ENCODE measurements at places on chromosomes 5 and 9. TPM values are rescaled to one million over a fixed set of nuclear protein-coding genes. Genes with fewer than 3 reads are reported as not detected.

TMEM215 gene
- 0.07 TPM for total RNA-seq

ZNF454 gene
- total RNA-seq: 1.2 TPM

PLK2 gene
- total RNA-seq: 531 TPM

DMRTA1 gene
- 1.6 TPM for total RNA-seq

HTR1A gene
- total RNA-seq: 0.13 TPM

BAAT gene
- total RNA-seq: 0.07 TPM

OR1J2 gene
- total RNA-seq: not detected

SPINK6 gene
- total RNA-seq: not detected

FIBCD1 gene
- 1.8 TPM for total RNA-seq

GRCh38 chr9:72022841-72023240 lies 37.6 kb downstream of the C9orf57 start:
- no peak overlapping the region for H3K27ac ChIP-seq
- H3K27me3 ChIP-seq: no peaks in the 10 kb centered on the region
- H3K4me1 ChIP-seq: no peaks in the 10 kb centered on the region
- no peak overlapping the region for H3K4me3 ChIP-seq
- DNase-seq: no peak

- H3K27me3 ChIP-seq: no peaks in the 10 kb centered on the region
- H3K36me3 ChIP-seq: no peaks in the 10 kb centered on the region
- no peak overlapping the region for H3K27ac ChIP-seq
- no peaks in the 10 kb centered on the region for H3K4me1 ChIP-seq
- no peak overlapping the region for H3K4me3 ChIP-seq
These were observed 30.7 kb downstream of the C6 start for GRCh38 chr5:41182666-41183065.

DNA sequence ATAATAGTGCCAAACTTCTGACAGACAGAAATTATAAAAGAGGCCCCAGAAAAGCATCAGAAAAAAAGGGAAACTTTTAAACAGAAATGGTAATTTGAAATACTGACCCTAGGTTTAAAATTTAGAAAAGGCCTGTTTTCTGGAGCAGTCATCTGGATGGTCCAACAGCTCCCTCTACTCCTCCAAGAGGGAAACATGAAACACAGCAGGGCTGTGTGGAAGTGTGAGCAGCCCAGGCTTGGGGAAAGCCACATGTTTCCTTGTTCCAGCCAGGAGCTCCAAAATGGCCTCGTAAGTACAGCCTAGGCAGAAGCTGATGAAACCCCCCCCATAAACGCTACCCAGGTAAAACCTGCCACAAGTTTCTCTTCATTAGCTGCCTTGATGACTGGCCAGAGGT lies 499.3 kb upstream of the ADAMTS16 start:
- peaks cover 16% of the 10 kb centered on the region for H3K27me3 ChIP-seq
- H3K36me3 ChIP-seq: no peaks in the 10 kb centered on the region
- DNase-seq: no peak
- H3K27ac ChIP-seq: no peak overlapping the region
- H3K4me1 ChIP-seq: peaks cover 14% of the 10 kb centered on the region

- peaks cover 10% of the 10 kb centered on the region for H3K4me1 ChIP-seq
- H3K36me3 ChIP-seq: peaks cover 23% of the 10 kb centered on the region
- no peak for DNase-seq
These were observed 120.5 kb downstream of the MARCHF3 start for GRCh38 chr5:126909856-126910255.

DNA sequence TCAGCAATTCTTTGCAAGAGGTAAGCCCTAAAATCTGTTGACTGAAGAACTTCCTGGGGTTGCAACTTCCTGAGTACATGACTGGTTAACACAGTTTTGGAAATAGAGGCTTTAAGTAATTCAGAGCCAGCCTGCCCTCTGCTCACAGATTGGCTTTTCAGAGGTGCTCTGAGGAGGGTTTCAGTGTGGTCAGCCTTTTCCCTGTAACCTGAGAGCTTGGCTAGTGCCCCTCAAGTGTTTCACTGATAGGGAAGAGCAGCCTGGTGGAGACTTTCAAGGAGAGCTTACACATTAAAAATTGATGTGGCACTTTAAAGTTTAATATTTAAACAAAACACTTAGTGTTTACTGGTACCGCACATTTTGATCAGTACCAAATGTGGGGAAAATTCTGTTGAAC lies 56.7 kb upstream of the FOXB2 start:
- no peaks in the 10 kb centered on the region for H3K4me1 ChIP-seq
- peaks cover 2% of the 10 kb centered on the region for H3K27me3 ChIP-seq
- no peaks in the 10 kb centered on the region for H3K36me3 ChIP-seq
- no peak overlapping the region for H3K27ac ChIP-seq

DNA sequence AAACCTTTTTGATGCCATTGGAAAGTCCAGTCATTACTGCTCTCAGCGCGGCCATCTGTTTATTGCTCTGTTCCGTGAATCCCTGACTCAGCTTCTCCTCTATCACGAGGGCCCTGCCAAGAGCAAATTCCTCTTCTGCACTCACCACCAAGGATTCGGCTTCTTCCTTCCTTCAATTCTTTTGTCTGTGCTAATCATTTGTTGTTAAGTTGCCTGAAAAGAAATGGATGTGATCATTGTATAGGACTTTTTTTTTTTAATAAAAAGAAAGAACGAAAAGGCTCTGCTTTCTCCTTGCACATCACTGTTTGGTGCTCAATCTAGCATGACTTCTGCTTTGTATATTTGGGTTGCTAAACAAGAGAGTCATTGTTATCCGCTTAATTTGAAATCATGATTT lies 128.7 kb upstream of the PIK3R1 start:
- H3K4me3 ChIP-seq: no peak overlapping the region
- no peak for DNase-seq
- peaks cover 7% of the 10 kb centered on the region for H3K4me1 ChIP-seq
- no peaks in the 10 kb centered on the region for H3K27me3 ChIP-seq
- H3K36me3 ChIP-seq: peaks cover 1% of the 10 kb centered on the region

- H3K4me1 ChIP-seq: peaks cover 4% of the 10 kb centered on the region
- H3K36me3 ChIP-seq: peaks cover 24% of the 10 kb centered on the region
- H3K4me3 ChIP-seq: no peak overlapping the region
- H3K27me3 ChIP-seq: no peaks in the 10 kb centered on the region
- DNase-seq: no peak
These were observed 209.3 kb downstream of the ROR2 start for GRCh38 chr9:91740701-91741100.

DNA sequence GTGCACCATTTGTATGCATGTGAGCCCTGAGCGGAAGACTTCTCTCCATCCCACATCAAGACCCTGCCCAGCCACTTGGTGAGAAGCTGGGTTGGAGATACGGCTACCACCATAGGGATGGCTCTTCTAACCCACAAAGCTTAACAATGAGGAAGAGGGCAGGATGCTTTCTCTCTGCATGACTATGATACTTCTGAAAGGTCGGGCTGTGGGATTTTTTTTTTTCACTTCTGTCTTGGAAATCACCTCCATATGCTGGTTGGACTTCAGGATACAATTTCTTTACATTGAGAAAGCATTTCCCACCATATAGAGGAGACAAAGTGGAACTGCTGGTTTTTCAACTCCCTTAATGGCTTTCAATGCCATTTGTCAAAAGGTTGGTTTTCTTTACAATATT lies 30.5 kb downstream of the ZNF366 start:
- no peak overlapping the region for H3K4me3 ChIP-seq
- H3K36me3 ChIP-seq: no peaks in the 10 kb centered on the region
- no peak overlapping the region for H3K27ac ChIP-seq
- H3K27me3 ChIP-seq: no peaks in the 10 kb centered on the region
- H3K4me1 ChIP-seq: peaks cover 11% of the 10 kb centered on the region

DNA sequence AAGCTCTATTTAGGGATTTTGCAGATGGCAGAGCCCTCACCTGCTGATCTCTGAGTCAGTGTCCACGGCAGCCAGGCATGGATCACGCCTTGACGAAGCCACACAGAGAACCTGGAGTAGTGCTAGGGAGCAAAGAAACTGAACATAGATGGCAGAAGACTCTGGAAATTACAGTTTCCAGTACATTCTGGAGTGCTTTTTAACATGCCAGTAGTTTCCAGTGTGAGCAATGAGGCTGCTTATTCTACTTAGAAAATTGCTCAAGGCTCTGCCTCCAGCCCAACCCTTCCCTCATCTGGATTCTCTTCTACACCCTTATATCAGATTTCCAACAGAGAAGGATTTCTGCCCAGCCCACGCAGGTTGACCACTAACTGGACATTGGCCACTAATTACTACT lies 203.3 kb downstream of the ADAMTS12 start:
- H3K4me1 ChIP-seq: peaks cover 17% of the 10 kb centered on the region
- peaks cover 2% of the 10 kb centered on the region for H3K36me3 ChIP-seq
- H3K27ac ChIP-seq: no peak overlapping the region
- H3K4me3 ChIP-seq: no peak overlapping the region
- no peaks in the 10 kb centered on the region for H3K27me3 ChIP-seq

DNA sequence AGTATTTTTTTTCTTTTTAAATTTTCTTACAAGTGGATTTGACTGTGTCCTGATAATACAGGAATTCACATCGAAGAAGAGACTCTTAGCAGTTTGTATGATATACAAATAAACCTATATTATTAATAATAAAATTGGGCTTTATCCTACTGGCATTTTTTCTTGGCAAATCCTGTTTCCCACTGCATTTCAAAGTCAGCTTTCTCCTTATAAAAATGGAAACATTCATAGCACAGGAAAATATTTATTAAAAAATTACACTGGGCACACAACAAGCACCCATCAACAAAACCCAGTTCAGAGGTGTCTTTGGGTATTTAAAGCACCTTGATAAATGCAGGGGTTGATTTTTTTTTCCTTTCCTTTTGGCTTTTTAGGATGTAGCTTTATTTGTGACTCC lies 200.9 kb downstream of the MEF2C start:
- no peak for DNase-seq
- peaks cover 99% of the 10 kb centered on the region for H3K27me3 ChIP-seq
- H3K27ac ChIP-seq: no peak overlapping the region
- H3K4me3 ChIP-seq: no peak overlapping the region
- H3K4me1 ChIP-seq: no peaks in the 10 kb centered on the region
- H3K36me3 ChIP-seq: no peaks in the 10 kb centered on the region

GRCh38 chr5:141603923-141604717 lies 14.7 kb downstream of the DIAPH1 start:
- no peaks in the 10 kb centered on the region for H3K27me3 ChIP-seq
- no peaks in the 10 kb centered on the region for H3K36me3 ChIP-seq
- peaks cover 16% of the 10 kb centered on the region for H3K4me1 ChIP-seq
- no peak for DNase-seq
- H3K27ac ChIP-seq: peak overlapping the region; percentile 18

GRCh38 chr9:15433191-15433590 lies 10.5 kb downstream of the SNAPC3 start:
- H3K27ac ChIP-seq: no peak overlapping the region
- DNase-seq: no peak
- no peaks in the 10 kb centered on the region for H3K27me3 ChIP-seq
- peaks cover 44% of the 10 kb centered on the region for H3K36me3 ChIP-seq
- peaks cover 8% of the 10 kb centered on the region for H3K4me1 ChIP-seq

DNA sequence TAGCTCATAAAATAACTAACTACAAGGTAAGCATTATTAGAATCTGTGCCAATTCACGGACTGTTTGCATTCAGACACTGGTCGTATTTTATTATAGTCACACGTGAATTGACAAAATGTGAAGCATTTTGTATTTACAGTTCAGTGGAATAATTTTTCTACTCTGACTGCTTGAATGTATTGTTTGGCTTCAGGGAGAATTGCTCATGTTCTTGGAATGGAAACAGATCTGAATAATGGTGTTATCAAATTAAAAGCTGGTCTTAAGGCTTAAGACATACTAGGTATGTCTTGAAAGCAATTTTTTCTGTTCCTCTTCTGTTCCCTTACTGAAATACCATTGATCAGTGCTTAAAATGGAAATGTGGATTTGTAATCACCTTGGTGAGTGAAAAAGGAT lies 543.7 kb upstream of the TLE4 start:
- H3K36me3 ChIP-seq: no peaks in the 10 kb centered on the region
- H3K27ac ChIP-seq: no peak overlapping the region
- no peak overlapping the region for H3K4me3 ChIP-seq
- H3K27me3 ChIP-seq: no peaks in the 10 kb centered on the region
- DNase-seq: no peak

DNA sequence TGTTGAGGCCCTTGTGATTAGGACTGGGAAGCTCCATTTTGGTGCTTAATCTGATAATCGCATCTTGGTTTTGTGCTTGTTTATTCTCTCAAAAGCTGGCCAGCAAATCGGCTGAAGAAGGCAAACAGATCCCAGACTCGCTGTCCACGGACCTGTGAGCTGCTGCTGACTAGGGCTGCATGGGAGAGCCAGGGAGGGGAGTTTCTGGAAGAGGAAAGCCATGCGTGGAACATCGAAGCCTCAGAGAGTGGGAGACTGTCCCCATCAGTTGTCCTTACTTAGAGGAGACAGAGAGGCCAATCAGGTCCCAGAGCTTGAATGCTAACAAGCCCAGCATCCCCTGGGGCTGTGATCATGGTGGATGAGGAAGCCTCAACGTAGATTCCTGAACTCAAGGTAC lies 23.0 kb upstream of the FOXI1 start:
- H3K36me3 ChIP-seq: no peaks in the 10 kb centered on the region
- no peak overlapping the region for H3K4me3 ChIP-seq
- H3K27me3 ChIP-seq: peaks cover 63% of the 10 kb centered on the region
- H3K4me1 ChIP-seq: no peaks in the 10 kb centered on the region
- H3K27ac ChIP-seq: no peak overlapping the region
- no peak for DNase-seq

DNA sequence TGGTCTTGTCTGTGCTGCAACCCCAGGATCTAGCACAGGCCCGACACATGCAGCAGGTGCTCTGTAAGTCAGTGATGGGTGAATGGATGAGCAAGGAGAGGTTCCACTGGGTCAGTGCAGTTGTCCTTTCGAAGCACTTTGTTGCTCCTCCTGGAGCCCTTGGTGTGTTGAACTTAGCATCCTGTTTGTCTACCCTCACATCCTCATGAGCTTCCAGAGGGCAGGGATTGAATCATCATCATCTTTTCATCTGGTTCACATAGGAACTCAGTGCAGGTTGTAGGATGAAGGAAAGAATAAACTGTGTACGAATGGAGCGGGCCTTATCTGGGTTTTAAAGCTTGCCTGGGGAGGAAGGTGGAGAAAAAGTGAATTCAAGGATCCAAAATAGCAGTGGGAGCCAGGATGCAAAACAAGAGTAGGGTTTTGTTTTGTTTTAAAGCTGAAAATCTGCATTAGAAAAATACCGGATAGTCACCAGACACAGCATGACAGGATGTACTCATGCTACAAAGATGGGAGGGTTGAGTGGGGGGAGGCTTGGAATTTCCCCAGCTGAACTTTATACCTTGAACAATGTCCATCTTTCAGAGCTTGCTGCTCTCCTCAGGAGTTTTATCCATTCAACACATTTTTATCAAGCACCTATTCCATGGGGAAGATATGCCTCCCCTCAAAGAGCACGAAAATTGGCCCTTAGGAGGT lies 55.8 kb downstream of the PTTG1 start:
- H3K36me3 ChIP-seq: no peaks in the 10 kb centered on the region
- H3K4me1 ChIP-seq: peaks cover 8% of the 10 kb centered on the region
- H3K27ac ChIP-seq: no peak overlapping the region
- no peak overlapping the region for H3K4me3 ChIP-seq

- no peaks in the 10 kb centered on the region for H3K27me3 ChIP-seq
- H3K36me3 ChIP-seq: peaks cover 2% of the 10 kb centered on the region
- H3K27ac ChIP-seq: peak overlapping the region; percentile 8
- peaks cover 39% of the 10 kb centered on the region for H3K4me1 ChIP-seq
- DNase-seq: no peak
These were observed 14.2 kb downstream of the RFX3 start for GRCh38 chr9:3511551-3511950.

All from mesothelial cell of epicardium (in vitro differentiated cells).